ENCODE measurements at places on chromosomes 12 and 14.

DNA sequence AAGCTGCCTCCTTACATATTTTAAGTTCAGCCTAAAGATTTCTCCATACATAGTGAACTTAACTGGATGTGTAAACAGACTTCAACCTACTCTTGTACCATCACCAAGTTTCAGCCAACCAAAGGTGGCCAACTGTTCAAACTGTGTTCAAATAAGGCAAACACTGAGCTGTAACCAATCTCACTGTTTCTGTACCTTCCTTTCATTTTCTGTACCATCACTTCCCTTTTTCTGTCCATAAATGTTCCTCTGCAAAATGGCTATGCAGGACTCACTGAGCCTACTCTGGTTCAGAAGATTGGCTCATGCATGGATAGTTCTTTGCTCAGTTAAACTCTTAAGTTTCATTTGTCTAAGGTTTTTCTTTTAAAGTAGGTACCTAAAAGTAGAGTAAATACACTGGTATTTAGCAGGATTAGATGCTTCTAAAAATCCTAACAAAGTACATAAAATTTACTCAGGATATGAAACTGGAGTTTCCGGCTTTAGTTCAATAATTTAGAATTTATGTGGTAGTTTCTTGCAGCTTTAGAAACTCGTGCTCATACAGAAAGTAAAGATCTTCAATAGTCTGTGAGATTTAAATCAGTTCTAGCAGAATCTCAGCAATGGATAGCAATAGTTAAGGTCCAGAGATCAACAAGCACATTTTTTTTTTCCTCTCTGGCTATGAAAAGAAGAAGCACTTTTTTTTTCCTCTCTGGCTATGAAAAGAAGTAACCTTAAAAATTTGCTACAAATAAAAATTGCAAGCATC lies 282.0 kb upstream of the PPFIA2 start:
- DNase-seq, result no peak

DNA sequence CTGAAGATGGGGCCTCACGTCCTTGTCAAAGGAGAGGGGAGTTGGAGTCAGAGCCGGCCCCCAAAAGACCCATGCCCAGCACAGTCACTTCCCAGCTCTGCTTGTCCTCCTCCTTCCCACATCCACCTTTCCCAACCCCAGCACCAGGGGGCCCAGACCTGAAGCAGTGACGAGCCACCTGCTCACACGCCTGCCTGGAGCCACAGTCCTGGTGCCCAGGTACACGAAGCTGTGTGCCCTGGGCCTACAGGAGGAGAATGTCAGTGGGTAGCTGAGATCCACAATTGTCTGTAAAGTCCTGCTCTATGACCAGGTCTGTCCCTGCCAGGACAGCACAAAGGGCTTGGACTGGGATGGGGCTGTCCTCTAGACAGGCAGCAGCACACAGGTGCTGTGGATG lies 126.8 kb upstream of the PZP start:
- no peak for DNase-seq

DNA sequence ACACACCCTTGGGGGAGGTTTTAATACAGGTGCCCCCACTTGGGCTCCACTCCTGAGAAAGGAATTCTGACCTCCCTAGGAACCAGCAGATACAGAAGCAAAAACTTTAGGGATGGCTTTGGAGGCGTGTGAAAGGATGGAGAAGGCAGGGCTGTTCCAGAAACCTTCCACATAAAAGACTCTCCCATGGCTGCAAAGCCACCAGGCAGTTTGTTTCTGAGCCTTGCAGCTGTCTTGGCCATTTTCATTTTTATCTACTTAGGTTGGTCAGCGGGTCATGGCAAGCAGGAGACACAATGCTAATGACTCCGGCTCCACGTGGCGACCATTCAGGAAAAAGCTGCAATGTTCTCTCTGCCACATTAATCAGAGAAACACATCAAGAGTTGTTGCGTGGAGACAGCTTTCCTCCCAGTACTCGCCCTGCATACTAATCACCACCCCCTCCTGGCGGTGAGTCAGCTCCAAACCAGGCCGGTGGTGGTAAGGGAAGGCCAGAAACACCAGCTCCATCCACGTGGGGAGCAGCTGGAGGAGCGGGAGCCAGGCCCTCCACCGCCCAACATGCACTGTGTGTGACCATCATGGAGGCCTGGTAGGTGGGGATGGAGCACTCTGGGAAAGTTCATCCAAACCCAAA lies 30.9 kb upstream of the IRF2BPL start:
- peak; percentile 57 for DNase-seq

- no peak for DNase-seq
Measured at GRCh38 chr12:2198005-2198501, 145.3 kb downstream of the CACNA1C start.

- no peak for DNase-seq
Measured at GRCh38 chr12:65695113-65695865, 129.0 kb upstream of the HMGA2 start.

GRCh38 chr12:106137530-106138356 lies 1.0 kb downstream of the NUAK1 start:
- DNase-seq, result peak; percentile 65

- no peak for DNase-seq
Measured at GRCh38 chr12:32679920-32680237, 778 bp downstream of the DNM1L start.

DNA sequence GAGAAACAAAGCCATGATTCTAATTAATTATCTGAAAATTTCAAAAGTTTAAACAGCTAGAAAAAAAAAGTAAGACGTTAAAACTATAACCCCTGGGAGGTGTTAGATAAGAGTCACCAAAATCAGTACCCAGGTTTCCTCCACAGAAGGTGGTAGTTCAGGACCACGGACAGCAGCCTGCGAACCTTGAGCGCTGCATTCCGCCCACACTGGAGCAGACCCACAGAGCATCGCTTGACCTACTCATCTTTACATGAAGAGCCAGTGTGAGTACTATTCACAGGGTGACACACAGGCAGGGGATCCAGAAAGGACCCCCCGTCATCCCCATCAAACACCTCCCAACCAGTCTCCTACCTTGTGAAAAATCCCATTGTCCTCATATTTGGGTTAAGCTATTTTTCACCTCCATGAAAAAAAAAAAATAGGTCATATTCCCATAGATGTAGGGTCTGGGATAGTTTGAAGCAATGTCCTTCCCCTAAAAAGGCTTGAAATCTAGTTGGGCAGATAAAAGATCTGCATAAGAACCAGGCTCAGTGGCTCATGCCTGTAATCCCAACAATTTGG lies 8.8 kb upstream of the CHGA start:
- DNase-seq, result no peak

DNA sequence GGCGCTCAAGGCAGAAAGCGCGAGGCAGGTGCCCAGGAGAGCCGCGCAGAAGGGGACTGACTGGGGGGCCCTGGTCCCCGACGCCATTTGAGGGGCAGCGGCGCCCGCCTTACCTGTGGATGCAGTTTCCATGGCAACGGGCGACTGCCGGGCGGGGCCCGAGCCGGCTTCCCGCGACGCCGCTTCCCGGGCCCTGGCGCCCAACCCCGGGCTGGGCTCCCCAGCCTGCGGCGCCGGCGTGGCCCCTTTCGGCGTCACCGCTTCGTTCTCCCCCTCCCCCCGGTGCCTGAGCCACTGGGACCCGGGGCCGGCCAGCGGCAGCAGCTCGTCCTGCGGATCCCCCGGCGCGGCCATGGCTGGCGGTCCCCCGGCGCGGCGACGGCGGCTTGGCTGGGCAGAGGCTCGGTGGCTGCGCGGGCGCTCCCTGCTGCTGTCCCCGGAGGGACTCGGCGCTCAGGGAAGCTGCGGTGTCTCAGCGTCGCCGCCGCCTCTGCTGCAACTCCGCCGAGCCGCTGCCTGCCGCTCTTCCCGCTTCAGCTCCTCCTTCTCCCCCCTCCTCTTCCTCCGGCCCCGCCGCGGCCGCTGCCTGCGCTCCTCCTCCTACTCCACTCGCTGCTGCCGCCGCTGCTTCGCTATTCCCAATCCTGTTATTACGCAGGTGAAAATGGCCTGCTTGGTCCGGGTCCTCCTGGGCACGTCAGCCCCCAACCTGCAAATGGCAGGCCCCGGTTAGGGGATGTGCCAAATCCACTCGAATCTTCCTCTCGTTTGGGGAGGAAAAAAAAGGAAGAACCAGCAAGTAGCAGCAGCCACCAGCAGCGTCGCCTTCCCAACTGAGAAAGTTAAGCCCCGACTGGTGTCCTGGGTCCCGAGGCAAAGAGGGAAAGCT lies at the start of gene RTN1:
Gene RTN1, minus strand, starts transcription at position 500 of the 889 bp plus-strand sequence. Its CDS starts 146 bp downstream, at position 354.
- peak; percentile 69 for DNase-seq

- no peak for DNase-seq
Measured at GRCh38 chr12:105706321-105706972, 376.0 kb downstream of the C12orf75 start.

GRCh38 chr14:91901449-91902226 lies 34.3 kb upstream of the TC2N start:
- DNase-seq, result no peak

- no peak for DNase-seq
Measured at GRCh38 chr14:95211721-95212504, 54.6 kb upstream of the DICER1 start.

- DNase-seq, result no peak
Measured at GRCh38 chr12:132642846-132643835, 24.6 kb downstream of the P2RX2 start.

DNA sequence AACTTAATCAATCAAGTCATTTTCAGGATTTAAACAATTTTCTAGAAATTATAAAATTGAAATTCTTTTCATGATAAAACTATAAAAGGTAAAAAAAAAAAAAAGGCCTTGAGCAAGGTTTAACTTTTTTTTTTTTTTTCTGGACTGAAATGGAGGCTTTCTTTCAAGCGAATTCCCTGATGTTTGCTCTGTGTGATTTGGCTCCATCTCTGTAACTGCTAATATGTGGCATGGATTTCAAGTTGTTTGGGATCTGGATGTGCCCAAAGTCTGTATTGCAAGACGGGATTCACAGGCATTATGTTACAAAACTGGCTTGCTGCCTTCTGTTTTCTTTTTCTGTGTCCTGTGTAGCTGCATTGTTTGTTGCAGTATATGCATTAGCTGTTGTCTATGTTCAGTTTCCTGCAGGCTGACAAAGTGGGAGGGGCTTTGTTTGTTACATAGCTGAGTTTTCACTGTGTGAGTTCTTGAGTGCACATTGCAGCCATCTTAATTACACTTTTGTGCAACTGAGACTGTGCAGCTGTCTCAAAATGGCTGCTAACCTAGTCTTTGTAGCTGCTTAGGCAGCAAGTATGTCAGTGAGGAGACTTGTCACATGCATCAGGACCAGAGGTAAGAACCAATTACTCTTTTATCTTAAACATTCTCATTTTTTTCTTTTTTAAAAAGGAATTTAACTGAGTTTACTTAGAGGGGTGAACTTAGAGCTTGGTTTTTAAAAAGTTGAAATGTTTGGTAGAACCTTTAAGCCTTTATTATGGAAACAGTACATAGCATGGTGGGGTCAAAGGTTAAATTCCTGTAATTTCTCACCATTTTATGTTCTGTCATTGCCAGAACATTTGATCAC lies 19.5 kb downstream of the ATF7IP start:
- DNase-seq, result no peak

DNA sequence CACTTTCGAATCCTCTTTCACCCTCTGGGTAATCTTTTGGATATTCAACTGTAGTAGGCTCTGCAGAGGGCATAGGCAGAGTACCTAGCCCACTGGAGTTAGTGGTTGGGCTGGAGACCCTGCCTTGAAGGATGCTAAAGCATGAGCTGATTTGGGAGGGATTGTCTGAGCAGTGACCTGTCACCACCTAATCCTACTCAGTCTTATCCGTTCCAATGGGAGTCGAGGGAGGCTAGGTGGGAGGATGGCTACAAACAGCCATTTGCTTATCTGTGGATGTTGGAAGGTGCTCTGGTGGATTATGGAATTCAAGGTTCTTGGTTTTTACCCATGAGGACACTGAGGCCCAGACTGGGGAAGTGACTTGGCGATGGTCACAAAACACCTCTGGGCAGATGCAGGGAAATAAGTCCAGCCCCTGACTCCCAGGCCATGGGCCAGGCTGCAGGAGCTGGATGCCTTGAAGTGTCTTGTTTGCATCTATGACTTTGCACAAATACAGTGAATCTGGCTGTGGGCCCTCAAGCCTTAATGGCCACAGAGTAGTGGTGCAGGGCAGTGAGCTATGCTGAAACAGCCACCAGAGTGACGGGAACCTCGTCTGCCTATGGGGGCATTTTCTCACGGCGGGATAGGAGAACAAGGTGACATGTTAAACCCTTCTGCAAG lies 3.7 kb downstream of the KMT5A start:
- no peak for DNase-seq

DNA sequence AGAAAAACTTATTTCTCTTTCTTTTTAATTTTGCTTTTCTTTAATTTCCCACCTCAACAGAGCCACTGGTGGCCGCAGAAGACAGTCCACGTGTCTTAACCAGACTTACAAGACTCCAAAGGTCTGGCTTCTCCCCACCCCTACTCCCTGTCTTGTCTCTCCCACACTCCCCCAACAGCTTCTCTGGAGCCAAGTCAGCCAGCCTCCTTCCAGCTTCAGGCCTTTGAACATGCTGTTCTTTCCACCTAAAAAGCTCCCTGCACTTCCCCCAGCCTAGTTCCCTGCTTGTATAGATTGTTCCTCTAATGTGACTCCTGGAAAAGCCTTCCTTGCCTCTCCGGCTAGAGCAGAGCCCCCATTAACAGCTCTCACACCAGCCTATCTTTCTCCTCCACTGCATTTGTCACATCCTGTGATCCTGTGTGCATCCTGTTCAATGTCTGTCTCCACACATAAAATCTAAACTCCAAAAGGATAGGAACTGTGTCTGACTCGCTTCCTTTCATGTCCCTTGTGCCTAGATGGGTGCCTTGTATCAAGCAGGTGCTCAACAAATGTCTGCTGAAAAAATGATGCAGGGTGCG lies 7.8 kb upstream of the DYNLL1 start:
- DNase-seq, result peak; percentile 55

- peak; percentile 74 for DNase-seq
Measured at GRCh38 chr12:54352022-54352531, 12.2 kb downstream of the GPR84 start.

DNA sequence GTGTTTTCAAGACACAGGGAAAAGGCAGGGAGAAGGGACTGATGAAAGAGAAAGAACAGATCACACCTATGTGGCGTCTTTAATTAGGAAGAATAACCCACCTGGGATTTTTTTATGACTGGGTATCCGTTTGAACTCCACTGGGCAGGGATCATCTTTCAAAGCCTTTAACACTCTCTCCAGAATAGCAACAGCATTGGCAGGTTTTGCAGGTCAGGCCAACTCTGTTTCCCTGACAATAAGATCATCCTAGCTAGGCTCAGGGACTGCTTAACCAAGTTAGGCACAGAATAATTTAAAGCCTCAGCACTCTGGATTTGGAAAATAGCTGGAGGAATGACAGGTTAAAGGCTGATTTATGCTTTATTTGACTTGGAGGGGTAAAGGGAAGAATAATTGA lies 117.6 kb downstream of the SUDS3 start:
- DNase-seq, result no peak

All from anterior cingulate cortex (tissue), 58 donors.